HS-27A (cell line): ENCODE measurements at places on chromosomes 3 and 15.

DNA sequence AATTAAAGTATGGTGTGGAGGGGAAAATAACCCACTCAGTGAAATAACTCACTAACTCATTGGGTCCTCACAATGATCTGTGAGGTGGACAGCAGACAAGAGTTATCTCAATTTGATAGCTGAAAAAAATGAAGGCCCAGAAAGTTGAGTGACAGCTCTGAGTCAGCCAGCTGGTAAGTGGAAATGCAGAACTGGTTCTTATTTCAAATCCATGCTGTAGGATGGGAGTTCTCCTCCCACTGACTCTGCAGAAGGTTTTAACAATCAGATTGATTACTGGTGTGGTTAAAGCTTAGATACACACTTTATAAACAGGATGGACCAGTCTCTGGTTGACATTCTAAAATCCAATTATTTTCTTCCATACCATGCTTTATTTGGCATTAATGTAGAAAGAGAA is 87.0 kb upstream of the LMOD3 start:
- no peak for DNase-seq

DNA sequence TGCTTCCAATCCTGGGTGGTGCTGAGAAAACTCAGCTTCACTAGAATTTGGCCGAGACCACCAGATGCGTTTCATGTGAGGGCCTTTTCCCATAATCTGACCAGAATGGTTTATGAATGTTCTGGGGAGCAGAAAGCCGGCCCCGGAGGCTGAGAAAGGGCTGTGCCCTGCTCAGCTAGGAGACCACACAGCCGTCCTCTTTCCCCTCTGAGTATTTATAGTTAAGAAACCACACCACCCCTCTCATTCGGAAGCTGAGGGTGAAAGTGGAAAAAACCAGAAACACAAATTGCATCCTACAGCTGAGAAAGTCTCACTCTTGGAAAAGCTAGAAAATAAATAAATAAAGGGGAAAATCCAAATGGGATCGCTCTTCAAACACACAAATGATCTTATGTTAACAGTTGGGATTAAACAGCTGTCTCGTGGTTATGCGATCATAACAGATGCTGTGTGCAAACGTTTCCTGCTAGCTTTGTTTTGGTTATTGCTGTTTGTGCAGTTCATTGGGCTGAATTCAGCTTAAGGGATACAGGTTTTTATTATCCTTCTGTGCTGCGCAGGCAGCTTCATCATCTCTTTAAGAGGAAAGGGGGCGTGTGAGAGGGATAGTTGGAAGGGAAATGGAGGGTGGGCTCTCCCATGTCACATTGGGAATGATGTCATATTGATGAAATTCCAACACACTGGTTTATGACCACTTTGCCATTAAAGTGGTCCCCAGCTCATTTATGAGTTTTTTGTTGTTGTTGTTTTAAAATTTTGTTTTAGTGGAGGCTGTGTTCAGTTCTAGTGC is 1026.2 kb upstream of the NR2F2 start:
- DNase-seq, result no peak

- DNase-seq, result no peak
Measured at GRCh38 chr15:77023576-77024272, 28.8 kb downstream of the PSTPIP1 start.

- DNase-seq, result no peak
Measured at GRCh38 chr15:67865331-67865730, 25.5 kb upstream of the RNU6-1 start.

- DNase-seq, result no peak
Measured at GRCh38 chr3:39156421-39156820, 3.0 kb upstream of the CSRNP1 start.

GRCh38 chr15:90851940-90852339 is 16.4 kb upstream of the FURIN start:
- no peak for DNase-seq

DNA sequence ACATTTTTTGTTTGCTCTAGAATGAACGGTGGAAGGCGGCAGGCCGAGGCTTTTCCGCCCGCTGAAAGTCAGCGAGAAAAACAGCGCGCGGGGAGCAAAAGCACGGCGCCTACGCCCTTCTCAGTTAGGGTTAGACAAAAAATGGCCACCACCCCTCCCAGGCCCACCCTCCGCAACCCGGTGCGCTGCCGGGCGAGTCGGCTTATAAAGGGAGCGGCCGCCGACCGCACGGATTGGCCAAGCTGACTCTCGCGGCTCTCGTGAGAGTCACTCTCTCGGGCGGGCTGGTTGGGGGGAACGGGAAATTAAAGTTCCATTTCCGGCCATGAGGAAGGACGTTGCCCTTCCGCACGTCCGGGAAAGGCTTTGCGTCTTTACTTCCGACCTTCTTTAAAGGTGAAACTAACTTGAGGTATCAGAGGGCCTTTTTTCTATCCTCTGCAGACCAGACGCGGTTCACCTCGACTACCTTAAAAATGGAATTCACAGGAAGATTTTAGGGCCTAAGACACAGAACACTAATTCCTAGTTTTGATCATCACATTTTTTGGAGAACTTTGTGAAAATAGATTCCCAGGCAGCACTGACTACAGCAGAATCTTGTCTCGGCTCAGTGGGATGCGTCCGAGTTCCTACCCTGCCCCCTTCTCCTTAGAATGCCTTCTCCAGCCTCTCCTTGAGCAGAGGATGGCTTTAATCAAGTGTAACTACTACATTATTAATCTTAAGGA is at the start of gene TERC:
TSS of gene TERC (minus strand) at position 179 of the 731 bp plus-strand sequence.
- no peak for DNase-seq

GRCh38 chr15:47820747-47821319 is 103.5 kb downstream of the SEMA6D start:
- no peak for DNase-seq

DNA sequence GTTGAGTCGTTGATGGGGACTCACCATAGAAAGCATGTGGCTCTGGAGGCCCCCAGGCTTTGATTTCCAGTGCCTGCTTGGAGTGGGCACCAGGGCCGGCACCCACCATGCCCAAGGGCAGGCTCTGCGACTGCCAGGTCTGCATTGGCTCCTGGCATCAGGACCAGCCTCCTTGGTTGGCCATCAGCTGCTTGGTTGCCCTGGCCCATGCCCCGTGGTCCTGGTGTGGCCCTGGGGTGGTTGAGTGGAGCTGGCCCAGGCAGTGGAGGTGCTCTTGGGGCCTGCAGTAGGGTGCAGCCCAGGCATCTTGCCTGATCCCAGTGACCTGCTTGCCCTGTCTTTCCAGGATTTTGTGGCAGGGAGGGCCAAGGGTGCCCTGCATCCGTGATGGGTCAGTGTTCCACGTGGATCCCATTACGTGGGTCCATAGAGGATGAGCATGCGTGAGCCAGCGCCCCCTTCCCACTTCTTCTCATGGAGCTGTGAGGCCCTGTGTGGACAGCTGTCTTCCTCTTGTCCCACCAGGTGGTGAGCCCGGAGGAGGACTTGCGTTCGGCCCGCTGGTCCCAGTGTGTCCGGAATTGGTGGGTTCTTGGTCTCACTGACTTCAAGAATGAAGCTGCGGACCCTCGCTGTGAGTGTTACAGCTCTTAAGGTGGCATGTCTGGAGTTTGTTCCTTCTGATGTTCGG is 187.0 kb downstream of the UBE3A start:
- DNase-seq, result no peak
